ENCODE measurements at places on chromosomes 11 and 22.

DNA sequence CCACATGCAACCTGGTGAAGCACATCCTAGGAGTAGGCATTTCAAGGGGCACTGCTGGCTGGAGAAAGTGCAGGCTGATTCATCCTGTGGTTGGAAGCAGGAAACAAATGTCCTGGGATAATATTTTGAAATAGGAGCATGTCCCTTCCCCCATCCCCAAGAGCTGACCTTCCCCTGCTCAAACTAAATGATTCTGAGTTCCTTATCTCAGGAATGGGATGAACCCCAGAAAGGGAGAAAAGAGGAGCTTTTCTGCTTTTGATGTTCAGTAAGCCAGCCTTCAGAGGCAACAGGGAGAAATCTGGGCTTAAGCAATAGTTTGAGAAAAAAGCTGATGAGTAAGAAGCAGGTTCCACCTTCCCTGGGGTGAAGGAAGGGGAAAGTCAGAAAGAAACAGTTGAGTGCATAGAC, 19.5 kb upstream of the SPON1 start:
- DNase-seq = no peak

DNA sequence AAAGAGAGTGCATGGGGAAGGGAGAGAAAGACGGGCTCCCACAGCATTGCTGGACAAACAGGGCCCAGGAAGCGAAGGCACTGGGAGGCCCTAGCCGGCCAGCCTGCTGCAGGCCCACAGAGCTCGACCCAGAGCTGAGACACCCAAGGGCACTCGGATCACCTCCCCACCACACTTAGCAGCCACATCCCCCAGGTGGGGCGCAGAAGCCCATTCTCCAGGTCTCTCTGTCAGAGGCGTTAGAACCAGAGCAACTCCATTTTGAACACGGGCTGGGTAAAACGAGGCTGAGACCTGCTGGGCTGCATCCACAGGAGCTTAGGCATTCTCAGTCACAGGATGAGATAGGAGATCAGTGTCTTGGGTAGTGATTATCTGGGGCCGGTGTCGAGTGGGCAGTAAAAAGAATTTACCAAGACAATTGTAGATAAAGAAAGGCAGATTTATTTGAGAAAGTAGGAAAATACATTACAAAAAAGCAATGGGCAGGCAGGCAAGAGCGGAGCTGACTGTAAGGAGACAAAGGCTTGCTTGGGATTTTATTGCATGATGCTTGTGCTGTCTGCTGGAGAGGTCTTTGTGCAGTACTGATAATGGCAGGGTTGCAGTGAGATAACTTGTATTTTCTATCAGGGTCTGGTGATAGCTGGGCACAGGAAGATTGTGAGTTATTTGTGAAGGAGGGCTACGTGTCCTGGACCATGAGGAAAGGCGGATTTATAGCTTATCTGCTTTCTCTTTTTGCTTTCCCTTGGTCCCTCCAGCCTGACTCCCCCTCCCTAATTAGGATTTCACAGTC, 13.4 kb upstream of the CAPN5 start:
- DNase-seq = no peak

GRCh38 chr11:60633645-60634044, 65.8 kb upstream of the MS4A8 start:
- DNase-seq = no peak

GRCh38 chr22:46250035-46250782, at the start of gene CDPF1:
CDPF1 (minus strand) TSS chr22:46250293; CDS start chr22:46248284, 2,009 bp downstream.
- DNase-seq = peak; percentile 93

DNA sequence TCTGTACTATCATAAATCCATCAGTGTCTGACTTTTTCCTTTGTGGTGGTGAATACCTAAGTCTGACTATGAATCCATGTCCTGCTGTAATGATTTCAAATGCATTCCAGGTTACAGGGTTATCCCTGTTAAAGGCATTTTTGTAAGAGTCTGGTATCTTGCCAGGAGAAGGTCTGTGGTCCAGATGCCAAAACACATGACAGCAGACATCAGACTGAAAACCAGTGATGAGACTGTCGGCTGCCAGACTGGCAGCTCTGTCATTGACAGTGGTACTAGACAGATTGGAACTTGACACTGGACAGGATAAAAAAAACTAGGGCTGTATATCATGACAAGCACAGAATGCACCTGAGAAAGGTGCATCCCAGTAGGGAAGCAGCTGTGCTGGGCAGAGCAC, 301.8 kb upstream of the FAT3 start:
- no peak for DNase-seq

DNA sequence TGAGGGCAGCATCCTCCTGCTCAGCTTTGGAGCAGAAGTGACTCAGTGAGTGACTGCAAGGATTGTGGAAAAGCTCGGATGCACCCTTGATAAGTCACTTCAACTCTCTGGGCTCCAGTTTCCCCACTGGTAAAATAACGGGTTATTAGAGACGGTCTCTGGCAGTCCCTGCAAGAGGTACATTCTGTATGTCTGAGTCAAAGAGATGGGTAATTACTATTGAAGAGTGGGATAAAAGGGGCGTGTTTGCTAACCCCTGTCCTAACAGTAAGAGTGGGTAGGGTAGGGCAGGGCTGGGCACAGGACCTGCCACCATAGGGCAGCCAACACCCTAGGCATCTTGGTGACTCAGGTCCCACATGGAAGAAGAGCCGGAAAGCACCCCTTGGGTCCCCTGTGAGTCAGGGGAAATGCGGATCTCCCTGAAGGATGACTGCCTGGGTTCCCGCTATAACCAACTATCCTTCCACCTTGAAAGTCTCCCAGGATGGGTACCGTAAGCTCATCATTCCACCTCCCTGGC, 7.3 kb upstream of the AHNAK start:
- no peak for DNase-seq

GRCh38 chr11:48307760-48308386, 1.9 kb downstream of the OR4S1 start:
- DNase-seq = peak; percentile 28

- no peak for DNase-seq
Observed at GRCh38 chr11:119937412-119937811, 200.5 kb downstream of the TRIM29 start.

GRCh38 chr11:132716037-132716436, 816.3 kb downstream of the OPCML start:
- no peak for DNase-seq

DNA sequence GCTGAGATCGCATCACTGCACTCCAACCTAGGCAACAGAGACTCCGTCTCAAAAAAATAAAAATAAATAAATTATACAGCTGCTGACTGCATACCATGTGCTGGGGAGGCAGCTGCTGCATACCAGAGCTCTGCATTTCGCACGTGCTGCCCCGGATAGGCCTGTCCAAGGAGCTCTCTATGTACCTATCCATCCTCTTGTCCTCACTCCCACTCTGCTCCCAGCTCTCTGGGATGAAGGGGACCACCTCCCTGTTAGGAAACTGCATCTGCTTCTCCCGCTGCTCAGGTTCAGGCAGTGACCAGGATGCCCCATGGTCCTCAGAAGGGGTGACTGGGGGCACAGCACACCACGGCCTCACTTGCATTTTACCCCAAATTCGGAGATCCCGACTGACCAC, 302.3 kb downstream of the BRD1 start:
- no peak for DNase-seq

- DNase-seq = no peak
Observed at GRCh38 chr11:86798988-86799387, 1.4 kb upstream of the PRSS23 start.

GRCh38 chr11:44307340-44308099, 2.4 kb downstream of the ALX4 start:
- DNase-seq = no peak

- no peak for DNase-seq
Observed at GRCh38 chr22:48116871-48117270, 1354.4 kb downstream of the TBC1D22A start.

DNA sequence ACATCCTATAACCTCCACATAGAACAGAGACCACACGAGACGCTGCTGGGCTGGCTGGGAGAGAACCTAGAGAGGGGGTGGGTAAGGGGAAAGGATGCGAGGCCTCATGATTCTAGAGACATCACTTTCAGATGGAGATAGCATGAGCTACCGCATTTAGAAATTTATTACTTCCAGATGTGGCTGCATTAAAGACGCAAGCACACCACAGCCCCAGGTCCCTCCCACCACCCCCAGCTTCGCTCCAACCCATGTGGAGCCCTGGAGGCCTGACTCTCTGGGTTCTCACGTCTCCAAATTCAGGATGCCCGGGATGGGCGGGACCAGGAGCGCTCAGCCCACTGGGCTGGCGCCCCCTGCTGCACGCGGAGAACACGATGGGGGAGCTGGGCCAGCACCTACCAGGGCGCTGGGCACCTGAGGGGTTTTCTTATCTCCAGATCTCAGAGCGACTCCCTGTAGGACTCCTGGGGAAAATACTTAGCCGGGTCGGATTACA, 13.6 kb downstream of the MRPL21 start:
- DNase-seq = no peak

GRCh38 chr11:113730887-113731726, 25.0 kb upstream of the TMPRSS5 start:
- DNase-seq = peak; percentile 28

GRCh38 chr11:68773521-68774193, 22.3 kb upstream of the TESMIN start:
- no peak for DNase-seq

DNA sequence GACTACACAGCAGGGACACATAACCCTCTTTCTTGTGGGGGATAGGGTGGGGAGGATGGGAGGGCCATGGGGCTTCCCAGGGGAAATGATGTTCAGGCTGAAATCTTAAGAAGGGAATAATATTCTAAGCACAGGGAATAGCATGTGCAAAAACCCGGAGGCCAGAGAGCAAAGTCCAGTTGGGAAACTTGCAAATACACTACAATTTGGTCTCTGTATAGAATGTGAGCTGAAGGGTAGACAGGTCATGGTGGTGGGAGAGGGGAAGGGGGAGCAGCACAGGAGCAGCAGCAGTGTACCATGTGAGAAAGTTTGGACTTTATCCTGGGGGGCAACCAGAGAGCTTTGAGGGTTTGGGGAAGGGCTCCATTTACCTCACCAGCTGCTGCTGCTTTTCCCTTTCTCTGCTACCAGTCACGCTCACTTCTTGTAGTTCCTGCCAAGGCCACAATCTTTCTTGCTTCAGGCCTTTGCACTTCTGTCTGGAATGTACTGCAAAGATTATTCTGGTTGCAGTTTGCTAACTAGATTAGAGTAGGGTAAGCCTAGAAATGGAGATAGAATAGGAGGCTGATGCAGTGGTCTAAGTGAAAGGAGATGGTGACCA, 43.0 kb downstream of the KREMEN1 start:
- no peak for DNase-seq

DNA sequence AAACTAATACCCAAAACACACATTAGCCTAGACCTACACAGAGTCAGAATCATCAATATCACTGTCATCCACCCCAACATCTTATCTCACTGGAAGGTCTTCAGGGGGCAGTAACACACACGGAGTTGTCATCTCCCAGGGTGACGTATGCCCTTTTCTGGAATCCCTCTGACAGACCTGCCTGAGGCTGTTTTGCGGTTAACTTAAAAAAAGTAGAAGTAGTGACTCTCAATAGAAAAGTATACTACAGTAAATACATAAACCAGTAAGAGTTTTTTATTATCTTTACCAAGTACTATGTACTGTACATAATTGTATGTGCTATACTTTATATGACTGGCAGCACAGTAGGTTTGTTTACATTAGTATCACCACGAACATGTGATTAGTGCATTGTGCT, 80.5 kb downstream of the PGR start:
- DNase-seq = no peak

- no peak for DNase-seq
Observed at GRCh38 chr22:20213833-20214708, 54.0 kb downstream of the RTN4R start.

- no peak for DNase-seq
Observed at GRCh38 chr11:33388793-33389525, 131.8 kb downstream of the HIPK3 start.

DNA sequence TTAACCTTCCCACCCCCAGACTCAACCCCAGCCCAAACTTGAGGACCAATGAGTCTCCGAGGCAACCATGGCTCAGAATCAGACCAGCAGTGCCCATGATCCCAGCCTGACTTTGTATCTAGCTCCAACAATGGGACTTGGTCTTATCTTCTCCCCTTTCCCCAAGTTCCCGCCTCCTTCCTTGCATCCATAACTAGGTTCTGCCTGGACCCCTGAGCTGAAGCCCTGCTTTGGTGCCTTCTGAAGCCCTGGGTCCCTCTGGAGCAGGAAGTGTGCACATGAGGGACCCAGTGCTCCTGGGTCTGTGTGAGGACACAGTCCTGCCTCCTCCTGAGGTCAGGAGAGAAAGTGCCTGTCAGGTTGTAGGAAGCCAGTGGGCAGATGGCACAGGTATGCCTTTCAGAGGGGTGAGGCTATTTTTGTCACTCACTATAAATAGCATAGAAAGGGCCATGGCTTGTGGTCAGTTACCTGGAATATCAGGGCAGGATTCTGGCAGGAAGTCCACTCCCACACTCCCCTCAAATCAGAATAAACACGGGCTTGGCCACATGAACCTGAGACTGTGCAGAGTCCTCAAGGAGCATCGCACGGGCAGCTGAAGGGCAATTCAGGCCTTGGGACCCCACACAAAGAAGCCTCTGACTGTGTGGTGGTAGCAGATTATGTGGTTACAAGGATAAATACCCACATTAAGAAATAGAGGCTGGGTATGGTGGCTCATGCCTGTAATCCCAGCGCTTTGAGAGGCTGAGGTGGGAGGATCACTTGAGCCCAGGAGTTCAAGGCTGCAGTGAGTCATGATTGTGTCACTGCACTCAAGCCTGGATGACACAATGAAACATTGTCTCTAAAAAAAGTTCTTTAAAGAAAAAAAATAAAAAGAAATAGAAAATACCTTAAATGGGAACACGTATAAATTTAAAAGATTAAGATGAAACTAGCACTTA, 27.4 kb downstream of the RCN1 start:
- DNase-seq = no peak

DNA sequence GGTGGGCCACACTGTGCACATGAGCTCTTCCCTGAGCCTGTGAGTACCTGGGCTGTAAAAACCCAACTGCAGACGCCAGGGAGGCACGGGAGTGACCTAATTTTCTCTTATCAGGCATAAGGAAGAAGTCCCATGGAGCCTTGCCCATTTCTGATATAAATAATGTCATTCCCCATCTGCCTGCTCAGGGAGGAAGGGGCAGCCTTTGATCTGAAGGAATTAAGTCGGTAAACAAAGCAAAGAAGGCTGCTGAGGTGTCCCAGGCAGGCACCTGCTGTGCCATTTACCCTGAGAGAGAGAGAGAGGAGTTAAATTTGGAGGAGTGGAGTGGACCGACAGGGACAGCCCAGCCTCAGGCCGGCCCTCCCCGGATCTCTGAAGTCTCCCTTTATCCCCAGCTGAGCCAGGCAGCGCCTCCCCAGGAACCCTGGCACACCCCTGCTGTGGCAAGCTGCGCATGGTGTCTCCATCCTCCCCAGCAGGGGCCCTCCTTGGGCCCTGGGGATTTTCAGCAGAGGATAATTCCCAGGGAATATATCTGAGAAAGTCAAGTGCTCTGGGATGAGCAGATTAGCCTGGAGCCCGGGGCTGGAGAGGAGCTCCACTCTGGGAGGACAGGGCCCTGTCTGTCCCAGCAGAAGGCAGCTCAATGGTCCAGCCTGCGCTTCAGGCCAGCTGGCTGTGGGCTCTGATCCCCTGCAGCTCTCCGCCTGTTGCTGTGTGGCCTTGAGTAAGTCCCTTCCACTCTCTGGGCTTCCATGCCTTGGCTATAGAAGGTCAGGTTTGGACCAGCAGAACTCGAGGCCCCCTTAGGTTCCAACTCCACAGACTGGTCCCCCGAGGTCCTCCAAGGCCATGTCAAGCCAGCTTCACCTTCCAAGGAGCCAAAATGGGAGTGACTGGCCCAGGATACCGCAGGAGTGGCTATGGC, 17.5 kb upstream of the CABP7 start:
- DNase-seq = no peak

- no peak for DNase-seq
Observed at GRCh38 chr11:44110231-44110679, 14.8 kb downstream of the EXT2 start.

- DNase-seq = no peak
Observed at GRCh38 chr11:104855965-104856364, 42.3 kb downstream of the CASP12 start.
